ENCODE measurements at places on chromosomes 11 and 22.

GRCh38 chr22:38180841-38181452 lies 683 bp downstream of the PLA2G6 start:
- DNase-seq: peak; percentile 33

GRCh38 chr11:32919338-32919737 lies 26.7 kb downstream of the QSER1 start:
- DNase-seq: no peak

DNA sequence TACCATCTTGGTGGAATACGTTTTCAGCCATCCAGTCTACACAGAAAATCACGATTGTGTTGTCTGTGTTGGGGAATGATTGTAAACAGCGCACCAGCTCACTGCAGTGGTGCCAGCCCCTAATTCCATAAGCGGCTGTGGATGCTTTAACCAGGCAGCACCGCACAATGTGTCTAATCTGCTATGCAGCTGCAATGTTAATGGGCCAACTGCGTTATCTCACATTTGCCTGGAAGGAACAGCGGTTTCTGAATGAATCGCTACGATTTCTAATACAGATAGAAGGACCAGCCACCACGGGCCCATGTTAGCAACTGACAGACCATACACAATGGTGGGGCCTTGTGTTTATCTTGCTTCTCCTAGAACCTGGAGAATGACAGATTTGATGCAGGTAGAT lies 384.5 kb upstream of the KIRREL3 start:
- no peak for DNase-seq

GRCh38 chr11:59112494-59112893 lies 5.5 kb downstream of the FAM111B start:
- no peak for DNase-seq

- DNase-seq: no peak
These were observed 18.1 kb downstream of the MAML2 start for GRCh38 chr11:96324912-96325311.

Data from CD4-positive, alpha-beta T cell (primary cell).